ENCODE measurements at places on chromosomes 3 and 15.

DNA sequence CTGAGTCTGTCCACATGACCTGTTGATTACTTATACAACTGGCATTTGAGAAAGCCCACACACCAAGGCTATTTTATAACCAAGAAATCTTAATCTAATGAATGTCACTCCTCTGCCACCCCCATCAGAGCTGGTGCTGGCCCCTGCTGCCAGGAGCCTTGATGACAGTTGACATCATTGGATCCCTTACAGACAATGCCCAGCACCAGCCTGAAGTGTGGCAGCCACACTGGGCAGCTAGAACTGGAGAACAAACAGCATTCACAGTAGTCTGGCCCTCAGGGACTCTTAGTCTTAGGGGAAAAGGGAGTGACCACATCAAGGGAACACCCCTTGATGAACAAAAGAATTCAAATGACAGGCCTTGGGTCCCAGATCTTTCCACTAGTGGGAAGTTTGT is 840.6 kb downstream of the EPHA3 start:
- DNase-seq: no peak

DNA sequence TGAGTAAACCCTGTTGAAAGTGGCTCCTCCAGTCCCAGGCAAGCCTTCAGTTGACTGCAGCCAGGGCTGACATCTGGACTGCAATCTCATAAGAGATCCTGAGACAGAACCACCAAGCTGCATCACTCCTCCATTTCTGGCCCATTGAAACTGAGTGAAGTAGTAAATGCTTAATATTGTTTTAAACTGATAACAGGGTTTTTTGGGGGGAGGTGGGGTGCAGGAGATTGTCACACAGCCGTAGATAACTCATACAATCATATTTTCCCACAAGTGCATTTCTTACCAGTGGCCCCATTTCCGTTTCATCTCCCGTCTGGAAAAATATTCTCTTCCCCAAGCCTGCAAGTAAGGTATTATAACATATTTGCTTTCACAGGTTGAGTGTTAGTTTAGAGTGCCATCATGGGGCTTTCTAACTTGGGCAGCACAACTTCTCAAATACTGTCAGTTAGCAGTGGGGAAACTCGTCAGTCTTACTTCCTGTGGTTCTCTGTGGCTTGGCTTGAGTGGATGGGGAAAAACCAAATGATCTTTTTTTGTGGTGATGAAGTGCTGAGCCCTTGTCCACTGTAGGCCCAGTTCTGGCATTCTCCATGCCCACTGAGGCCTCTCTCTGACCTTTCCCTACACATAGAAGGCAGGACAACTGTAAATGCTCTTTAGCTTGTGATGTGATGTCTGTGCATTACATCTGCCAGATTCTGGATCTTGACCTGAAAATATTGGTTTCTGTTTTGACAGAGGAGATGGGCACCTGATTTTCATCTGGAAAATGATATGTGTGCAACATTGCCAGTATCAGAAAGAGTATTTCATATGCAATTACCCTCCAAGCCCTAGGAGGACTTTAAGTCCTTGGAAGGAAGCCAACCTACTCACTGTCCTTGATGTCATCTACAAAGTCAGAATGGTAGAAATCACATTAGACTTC is 90.1 kb upstream of the BHLHE40 start:
- DNase-seq: peak; percentile 10

GRCh38 chr3:107833043-107833442 is 257.8 kb downstream of the CD47 start:
- DNase-seq: peak; percentile 15

GRCh38 chr3:39346785-39347585 is 17.5 kb downstream of the CCR8 start:
- DNase-seq: no peak

DNA sequence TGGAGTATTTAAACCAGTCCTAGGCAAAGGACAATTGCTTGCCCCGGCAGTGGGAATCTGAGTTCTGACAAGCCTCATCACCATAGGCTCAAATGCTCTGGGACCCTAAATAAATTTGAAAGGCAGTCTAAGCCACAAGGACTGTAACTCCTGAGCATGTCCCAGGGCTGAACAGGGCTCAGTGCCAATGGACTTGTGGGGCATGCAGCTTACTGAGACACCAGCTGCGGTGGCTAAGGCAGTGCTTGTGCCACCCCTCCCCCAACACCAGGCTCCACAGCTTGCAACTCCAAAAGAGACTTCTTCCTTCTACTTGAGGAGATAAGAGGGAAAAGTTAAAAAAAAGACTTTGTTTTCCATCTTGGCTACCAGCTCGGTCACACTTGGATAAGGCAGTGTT is 289.7 kb upstream of the DCBLD2 start:
- DNase-seq: no peak

- peak; percentile 72 for DNase-seq
Measured at GRCh38 chr3:46812237-46812791, 50.9 kb downstream of the MYL3 start.

GRCh38 chr15:66167854-66168253 is 85.7 kb downstream of the MEGF11 start:
- DNase-seq: no peak

GRCh38 chr3:15783361-15783969 is 14.3 kb downstream of the ANKRD28 start:
- DNase-seq: peak; percentile 85

DNA sequence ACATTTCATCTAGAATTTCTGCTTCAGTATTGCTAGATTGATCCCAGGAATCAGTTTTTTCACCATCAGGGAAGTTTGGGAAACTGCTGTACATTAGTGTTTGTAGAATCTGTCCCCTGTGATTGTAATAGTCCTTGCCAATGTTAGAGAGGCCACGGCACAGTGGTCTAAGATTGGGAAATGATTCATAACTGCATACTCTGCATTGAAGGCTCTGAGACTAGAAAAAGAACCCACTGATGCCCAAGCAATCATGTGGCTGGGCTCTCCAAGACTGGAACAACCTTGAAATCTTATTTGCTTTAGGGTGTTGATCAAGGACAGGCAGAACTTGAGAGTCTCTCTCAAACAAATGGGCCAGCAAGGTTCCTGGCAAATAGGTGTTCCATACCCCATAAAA is 245.6 kb upstream of the LRTM1 start:
- peak; percentile 46 for DNase-seq

- no peak for DNase-seq
Measured at GRCh38 chr15:66101715-66102395, 151.7 kb downstream of the MEGF11 start.

GRCh38 chr15:70271422-70272088 is 173.8 kb upstream of the TLE3 start:
- DNase-seq: peak; percentile 97

- peak; percentile 63 for DNase-seq
Measured at GRCh38 chr3:93973131-93974126, at the start of gene PROS1. TSS of gene PROS1 (minus strand) at chr3:93973896. CDS start at chr3:93973749, 147 bp downstream.

DNA sequence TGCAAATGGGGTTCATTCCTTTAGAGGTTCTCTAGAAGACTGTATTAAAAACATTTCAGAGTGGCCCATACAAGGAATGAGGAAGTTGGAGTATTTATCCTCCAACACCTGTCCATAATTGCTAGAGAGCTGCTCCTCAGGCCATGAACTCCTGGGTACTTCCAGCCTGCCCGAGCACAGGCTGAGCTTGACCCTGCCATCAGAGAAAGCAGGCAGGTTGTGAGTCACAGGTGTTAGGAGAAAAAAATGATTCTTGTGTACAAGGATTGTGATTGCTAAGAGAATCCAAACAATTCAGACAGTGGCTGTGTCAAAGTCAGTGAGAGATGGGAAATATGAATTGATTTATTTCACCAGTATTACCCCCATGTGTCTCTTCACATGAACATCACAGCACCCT is 156.8 kb upstream of the GADL1 start:
- DNase-seq: no peak

GRCh38 chr15:97401195-97401594 is 559.3 kb upstream of the ARRDC4 start:
- DNase-seq: no peak

GRCh38 chr3:196140224-196140623 is 58.3 kb upstream of the TFRC start:
- DNase-seq: no peak

GRCh38 chr15:52673734-52674133 is 5.5 kb downstream of the ATOSA start:
- DNase-seq: no peak

DNA sequence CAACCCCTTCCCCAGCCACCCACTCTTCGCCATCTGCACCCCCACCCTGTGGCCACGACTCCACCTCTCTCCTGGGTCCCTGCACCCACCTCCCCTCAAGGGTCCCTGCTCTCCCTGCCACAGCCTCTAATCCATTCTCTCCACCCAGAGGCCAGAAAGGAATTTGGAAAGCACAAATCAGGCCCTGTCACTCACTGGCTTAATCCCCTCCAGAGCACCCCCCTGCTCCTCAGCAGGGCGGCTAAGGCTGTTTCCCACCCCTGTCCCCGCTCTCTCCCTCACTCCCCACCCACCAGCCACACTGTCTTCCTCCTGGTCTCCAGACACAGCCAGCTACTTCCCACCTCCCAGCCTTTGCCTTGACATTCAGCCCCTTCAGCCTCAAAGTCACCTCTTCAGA is 150.0 kb upstream of the LINGO1 start:
- no peak for DNase-seq

Measured in fibroblast of skin of back (primary cell).